ENCODE measurements at places on chromosomes 11 and 22.

DNA sequence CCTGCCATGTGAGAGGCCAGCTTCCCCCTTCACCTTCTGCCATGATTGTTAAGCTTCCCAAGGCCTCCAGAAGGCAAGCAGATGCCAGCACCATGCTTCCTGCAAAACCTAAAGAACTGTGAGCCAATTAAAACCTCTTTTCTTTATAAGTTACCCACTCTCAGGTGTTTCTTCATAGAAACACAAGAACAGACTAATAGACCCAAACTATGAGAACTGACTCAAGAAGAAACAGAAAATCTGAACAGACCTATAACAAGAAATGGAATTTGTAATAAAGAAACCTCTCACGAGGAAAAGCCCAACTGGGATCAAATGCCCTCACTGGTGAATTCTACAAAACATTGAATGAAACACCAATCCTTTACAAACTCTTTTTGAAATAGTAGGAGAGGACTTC, 12.0 kb downstream of the NPAT start:
- DNase-seq, result no peak

GRCh38 chr22:37561212-37562048, 1.1 kb downstream of the CDC42EP1 start:
- DNase-seq, result peak; percentile 94

DNA sequence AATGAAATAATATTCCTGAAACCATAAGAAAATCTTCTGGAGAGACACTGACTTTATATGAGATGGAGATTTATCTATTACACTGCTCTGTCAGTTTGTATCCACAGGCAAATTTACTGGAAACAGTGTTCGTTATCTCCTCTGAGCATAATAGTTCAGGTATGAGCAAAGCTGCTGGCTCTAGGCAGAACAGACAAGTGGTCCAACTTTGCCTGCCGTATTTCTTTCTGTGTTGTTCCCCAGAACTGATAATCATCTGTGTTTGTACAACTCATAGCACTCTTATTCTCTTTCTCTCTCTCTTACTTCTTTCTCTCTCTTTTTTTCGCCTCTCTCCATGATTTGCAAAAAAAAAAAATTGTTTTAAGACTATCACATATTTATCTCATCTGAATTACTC, 623.8 kb upstream of the CHORDC1 start:
- DNase-seq, result no peak

- no peak for DNase-seq
Observed at GRCh38 chr11:113341388-113342165, 27.2 kb downstream of the TTC12 start.

DNA sequence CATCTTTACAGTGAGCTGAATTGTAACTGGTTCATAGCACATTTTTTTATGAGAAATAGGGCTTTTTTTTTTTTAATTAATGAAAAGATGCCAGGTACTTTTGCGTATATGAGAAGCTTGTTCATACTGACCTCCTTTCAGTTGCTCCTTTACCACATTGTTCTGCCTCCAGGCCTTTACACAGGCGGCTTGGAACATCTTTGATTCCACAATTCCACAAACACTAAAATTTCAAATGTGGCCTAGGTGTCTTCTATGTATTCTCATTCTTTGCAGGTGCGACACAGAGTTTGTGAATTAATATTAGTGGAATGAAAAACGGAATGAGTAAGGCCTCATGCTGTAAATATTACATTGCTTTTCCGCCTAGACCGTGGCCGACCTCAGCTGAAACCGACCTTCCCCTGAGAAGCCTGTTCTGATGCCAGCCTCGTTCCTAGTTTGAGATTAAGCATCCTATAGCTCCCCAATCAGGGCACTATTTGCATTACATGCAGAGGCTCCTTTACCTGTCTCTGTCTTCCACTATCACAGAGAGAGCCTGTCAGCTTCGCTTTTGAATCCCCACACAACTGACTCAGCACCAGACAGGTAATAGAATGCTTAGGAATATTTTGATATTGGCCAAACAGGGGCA, 125.8 kb downstream of the LDLRAD3 start:
- no peak for DNase-seq

DNA sequence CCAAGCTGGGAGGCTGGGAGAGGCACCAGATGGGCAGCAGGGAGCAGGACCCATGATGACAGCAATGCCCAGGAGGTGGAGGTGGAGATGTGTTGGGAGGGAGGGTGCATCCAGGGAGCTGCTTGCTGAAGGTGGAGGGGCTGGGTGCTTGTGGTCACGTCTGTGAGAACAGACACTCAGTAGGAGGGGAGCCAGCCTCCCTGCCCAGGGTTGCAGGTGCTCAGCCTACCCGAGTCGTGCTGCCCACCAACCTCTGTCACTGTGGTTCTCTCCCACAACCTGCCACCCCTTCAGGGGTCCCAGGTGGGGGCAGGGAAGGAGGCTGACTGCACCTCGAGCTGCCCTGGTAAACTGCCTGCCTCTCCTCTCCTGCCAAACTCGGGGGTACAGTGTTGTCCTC, 5.5 kb downstream of the PRDX5 start:
- no peak for DNase-seq

GRCh38 chr11:102147632-102148031, 37.4 kb downstream of the YAP1 start:
- no peak for DNase-seq

DNA sequence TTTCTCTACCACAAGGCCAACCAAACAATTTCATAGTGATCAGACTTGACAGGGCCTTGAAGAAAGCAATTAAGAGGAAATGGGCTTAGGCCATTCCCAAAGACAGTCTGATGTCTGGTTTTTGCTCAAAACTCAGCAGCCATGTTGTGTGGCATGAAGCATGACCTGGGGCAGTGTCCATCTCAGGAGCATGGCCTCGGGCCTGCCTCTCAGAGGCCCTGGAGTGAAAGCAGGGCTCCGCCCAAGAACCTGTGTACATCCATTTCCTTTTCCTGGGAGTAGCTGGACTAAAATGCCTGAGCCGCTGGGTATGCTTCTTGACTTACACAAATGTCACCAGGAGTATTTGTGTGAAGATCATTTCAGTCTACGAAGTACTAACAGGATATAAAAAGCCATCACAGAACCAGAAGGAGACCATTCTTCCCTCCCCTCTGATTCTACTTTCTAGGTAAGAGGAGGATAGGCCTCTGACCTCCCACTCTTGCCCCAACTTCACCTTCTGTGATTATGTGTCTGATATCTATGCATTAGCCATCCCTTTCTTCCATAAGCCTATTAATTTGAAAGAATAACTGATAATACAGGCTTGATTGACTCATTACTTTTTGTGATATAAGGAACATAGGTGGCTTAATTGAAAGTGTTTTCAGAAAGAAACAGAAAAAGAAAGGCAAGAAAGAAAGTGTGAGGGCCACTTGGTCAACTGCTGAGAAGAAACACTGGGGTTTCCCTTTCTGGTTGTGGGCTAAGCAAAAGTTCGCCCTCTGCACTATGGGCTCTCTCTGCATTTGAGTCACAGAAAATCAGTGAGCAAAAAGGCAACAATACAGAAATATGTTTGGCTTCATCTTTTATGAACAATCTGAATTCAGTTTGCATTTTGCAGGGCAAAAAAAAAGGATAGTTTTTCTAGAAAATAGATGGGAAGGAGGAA, 188.6 kb upstream of the MTMR2 start:
- DNase-seq, result no peak

DNA sequence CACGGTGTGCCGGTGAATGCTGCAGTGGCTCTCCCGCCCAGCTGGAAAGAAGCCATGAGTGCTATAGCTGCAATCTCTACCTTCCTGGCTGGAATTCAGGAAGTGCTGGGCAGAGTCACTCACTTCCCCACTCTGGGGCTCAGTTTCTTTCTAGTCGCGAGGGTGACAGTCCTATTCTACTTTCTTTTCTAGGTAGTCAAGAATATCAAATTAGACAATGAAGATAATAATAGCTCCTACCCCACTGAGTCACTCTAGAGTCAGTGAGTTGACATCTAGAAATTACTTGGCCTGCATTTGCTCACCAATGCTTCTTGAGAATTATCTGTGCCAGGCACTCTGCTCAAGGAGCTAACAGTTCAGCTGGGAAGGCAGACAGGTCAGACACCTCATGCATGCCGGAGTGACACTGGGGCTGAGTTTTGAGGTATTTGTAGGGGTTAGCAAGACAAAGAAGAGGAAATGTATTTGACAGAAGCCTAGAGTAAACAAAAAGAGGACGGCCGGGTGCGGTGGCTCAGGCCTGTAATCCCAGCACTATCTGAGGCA, 3.2 kb downstream of the CENPM start:
- DNase-seq, result no peak

GRCh38 chr11:110318638-110319404, 22.4 kb upstream of the RDX start:
- no peak for DNase-seq

DNA sequence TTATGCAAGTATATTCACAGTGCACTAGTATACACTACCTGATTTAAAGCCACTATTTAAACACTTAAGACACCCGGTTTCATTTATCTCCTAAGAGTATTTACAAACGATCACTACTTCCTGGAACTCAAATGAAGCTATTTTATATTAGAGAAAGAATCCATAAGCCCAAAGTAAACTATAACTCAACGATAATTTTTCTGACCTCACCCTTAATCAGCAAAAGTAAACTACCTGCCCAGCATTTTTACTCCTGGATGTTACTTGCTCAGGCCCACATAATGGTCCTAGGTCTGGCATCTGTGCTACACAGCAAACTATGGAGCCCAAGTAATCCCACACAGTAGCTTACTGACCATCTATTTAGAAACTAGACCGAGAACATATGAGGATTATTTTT, 33.4 kb downstream of the TSG101 start:
- no peak for DNase-seq

DNA sequence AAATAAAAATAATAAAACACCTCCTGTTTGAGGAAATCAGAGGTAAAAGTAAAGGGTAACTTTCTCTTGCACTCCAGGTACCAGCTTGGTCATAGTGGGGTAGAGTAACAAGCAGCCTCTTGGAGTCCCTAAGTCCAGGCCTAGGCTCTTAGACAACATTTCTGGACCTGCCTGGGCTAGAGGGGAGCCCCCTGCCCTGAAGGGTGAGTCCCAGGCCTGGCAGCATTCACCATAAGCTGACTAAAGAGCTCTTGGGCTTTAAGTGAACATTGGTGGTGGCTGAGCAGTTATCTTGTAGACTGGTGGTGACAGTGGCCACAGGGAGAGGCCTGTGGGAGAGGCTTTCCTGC, 18.6 kb upstream of the OR56A3 start:
- no peak for DNase-seq

DNA sequence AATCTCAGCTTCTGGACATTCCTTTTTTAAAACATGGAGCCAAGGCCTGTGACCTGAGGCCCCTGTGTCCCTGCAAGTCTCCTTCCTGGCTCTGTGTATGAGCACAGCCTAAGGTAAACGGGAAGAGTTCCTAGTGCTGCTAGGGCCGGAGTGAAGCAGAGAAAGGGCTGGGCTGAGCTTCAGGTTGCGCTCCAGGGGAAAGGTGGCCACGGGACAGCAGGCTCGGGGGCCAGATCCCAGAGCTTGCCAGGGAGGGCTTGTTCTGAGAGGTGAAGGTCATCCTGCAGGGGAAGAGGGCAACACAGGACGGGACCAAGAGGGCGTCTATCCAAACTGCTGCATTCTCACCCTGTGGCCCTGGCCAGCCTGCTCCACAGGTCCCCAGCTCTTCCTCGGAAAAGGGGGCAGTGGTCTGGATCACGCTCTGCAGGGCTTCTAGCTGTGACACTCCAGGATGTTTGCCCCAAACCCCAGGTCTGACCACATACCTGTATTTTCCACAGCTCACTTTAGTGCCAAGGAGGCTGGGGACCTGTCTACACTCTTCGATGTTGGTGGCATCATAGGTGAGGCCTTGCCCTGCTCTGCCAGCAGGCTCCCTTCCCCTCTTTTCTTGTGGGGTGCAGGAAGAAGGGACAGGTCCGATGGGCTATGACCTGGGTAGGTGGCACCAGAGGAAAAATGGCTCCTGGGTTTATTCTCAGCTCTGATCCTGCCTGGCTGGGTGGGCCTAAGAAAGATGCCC, 20.4 kb downstream of the SLC37A2 start:
- DNase-seq, result no peak

GRCh38 chr22:37383341-37383740, 43.9 kb downstream of the ELFN2 start:
- DNase-seq, result no peak

DNA sequence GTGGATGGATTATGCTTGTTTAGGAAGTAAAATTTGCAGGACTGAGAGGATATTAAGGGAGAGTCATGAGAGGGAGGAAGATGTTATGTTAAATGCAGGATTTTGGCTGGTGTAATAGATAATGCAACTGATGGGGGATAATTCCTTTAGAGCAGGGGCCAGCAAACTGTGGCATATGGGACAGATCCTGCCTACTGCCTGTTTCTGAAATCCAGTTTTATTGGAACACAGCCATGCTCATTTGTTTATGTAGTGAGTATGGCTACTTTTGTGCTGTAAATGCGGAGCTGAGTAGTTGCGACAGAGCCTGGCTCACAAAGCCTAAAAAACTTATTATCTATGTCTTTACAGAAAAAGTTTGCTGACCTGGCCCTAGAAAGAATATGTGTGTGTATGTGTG, 66.6 kb upstream of the MPPED2 start:
- DNase-seq, result no peak

DNA sequence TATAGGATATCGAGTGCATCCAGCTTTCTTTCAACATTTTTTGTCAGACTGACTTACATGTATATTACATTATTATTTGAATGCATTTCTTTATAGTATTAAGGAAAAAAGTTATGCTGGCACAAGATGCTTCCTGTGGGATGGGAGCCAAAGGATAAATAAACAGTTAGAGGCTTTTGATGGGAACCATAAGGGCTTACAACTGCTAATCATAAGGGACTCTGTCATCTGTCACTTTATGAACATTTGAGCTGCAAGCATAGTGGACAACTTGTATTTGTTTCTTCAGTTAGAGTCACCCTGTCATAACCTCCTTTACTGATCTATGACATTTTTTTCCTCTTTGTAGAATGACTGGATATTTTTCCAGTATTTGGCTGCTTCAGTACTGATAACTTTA, 132.4 kb upstream of the CHORDC1 start:
- DNase-seq, result no peak

DNA sequence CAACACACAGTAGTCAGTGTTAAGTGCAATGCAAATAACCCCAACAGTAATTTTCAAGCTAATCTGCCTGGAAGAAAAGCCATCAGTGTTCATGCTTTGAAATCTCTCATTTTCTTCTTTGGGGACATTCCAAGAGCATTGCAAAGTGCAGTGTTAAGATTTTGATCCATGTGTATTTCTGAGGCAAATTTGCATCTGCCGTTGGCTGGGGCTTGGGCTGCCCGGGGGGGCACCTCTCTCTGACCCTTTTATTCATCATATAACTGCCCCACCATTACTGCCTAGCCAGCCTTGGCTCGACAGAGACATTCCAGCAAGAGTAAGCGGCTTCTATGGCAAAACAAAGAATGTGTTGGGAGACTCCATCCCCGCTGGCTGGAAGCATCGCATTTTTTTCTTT, 483.5 kb downstream of the BRD1 start:
- DNase-seq, result peak; percentile 3

Measured in coronary artery (tissue), 2 donors.